ENCODE measurements at places on chromosomes 6 and 20.

GRCh38 chr6:158665332-158665731 lies 15.5 kb downstream of the SYTL3 start:
- DNase-seq: no peak

- no peak for DNase-seq
Observed at GRCh38 chr6:9252799-9253198, 817.5 kb upstream of the SLC35B3 start.

DNA sequence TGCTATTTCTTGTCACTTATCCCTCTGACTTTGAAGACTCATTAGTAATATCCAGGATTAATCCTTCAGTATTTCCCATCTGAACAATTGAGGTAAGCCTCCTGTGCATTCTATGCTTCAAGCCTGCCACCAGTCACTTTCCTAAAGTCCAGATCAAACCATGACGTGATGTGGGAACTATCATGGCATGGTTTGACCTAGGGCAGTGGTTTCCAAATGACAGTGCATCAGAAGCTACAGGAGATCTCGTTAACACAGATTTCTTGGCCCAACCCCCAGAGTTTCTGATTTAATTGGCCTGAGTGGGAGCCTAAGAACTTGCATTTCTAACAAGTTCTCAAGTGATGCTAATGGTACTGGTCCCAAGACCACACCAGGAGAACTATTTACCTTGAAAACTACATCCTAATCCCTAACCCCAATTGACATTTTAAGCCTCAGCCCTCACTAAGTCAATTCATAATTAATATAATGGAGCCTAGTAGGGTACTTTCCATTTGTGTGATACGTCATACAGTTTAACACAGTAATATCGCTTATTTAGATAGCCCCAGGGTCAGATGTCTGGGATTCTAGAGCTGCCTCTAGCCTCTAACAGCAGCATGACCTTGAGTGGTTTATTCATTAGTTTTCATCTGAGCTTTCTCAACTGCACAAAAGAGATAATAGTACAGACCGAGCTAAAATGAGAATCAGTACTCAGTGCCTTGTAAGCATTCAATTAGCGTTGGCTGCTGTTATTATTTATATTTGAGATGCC lies 907.6 kb downstream of the TFAP2A start:
- no peak for DNase-seq

DNA sequence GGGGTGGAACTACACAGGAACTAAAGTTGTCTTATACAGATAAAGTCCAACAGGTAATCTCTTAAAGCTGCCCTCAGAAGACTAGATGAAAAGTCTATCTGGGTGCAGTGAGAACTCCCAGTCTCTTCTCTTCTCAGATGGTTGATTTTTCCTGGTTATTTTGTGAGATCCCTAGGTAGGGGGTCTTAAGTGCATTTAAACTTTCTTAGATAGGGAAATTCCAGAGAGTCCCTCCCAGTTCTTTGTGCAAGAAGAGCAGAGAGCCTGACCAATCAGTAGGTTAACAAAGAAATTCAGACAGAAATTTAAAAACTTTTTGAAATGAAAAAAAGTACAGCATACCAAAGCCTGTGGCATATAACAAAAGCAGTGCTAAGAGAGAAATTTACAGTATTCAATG lies 2.0 kb upstream of the GABRR2 start:
- DNase-seq: no peak

DNA sequence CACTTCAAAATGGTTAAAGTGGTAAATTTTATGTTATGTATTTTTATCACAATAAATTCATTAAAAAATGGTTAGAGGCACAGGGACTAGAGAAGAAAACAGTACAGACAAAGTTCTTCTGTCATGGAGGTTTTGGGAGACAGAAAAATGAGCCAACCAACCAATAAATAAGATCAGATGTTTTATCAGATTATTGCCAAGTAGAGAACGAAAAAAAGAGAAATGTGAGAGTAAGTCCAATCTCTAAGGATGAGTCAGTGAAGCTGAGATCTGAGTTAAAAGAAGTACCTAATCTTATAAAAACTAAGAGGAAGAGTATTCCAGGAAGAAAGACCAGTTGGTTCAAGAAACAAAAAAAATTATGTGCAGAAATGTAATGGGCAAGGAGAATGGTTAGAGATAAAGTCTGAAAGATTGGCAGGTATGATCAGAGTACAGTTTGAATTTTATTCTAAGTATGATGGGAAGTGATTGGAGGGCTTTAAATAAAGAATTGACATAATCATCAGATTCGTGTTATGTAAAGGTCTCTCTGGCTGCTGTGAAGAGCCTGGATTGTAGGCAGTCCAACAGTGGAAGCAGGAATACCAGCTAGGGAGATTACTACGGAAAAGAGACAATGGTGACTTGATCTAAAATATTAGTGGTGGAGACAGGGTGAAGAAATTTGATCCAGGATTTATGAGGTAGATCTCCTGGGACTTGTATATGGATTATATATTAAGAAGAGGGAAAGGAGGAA lies 79.6 kb downstream of the RCAN2 start:
- DNase-seq: no peak
